CD4-positive, alpha-beta T cell treated with Interleukin-21 for 1 hour (primary cell): ENCODE measurements at places on chromosomes 11 and 22.

DNA sequence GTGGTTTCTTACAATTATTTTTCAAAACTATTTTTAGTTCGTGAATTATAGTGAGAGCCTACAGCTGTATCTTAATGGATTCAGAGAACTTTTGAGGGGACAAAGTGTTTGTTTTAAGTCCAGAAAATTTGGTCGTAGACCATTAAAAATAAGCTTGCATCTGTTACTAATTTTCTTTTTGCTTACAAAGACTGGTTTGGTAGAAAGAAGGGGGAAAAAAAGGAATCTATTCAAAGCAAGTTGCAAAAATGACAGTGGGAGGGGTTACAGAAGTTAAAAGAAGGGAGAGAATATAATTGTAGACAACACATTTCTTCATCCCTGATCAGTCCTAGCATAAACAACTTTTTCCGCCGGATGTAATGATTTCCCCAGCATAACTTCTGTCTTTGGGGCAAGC, 72.1 kb downstream of the AMOTL1 start:
- no peak for DNase-seq

DNA sequence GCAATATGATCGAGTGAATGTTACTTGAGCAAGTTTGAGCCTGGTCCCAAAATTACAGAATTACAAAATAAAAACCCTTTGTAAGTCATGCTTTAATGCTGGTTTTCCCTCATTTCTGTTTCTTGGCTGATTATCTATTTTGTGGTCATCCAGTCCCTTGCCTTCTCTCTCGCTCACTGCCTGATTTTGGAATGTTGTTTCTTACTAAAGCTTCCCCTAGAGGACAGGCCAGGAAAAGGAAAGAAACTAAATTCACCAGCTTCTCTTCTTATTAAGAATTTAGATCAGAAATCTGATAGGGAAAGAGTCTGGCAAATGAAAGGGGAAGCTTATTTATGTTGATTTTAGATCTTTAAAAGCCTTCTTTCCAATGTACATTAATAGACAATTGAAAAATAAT, 16.6 kb upstream of the BDNF start:
- DNase-seq: no peak

DNA sequence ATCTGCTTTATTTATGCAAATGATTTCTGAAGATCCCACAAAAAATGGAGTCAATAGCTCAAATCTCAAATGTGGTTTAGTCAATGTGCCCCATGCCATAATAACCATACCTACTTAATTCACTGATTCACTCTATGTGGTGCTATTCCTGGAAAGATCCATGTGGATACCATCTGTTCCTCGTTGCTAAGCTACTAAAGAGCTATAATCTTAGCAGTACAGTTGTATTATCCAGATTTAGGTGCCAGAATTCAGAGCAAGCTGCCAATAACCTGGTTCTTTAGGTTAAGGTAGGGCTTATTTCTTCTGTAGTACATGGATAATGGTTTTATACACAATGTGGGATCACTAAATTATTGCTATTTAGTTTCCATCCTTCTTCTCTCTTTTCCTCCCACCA, 974.7 kb upstream of the CCDC90B start:
- no peak for DNase-seq

GRCh38 chr11:44997566-44997965, 46.9 kb upstream of the TP53I11 start:
- DNase-seq: no peak

GRCh38 chr11:44529895-44530412, 35.5 kb upstream of the CD82 start:
- no peak for DNase-seq

- DNase-seq: no peak
Measured at GRCh38 chr22:24996420-24996952, 44.0 kb downstream of the KIAA1671 start.

DNA sequence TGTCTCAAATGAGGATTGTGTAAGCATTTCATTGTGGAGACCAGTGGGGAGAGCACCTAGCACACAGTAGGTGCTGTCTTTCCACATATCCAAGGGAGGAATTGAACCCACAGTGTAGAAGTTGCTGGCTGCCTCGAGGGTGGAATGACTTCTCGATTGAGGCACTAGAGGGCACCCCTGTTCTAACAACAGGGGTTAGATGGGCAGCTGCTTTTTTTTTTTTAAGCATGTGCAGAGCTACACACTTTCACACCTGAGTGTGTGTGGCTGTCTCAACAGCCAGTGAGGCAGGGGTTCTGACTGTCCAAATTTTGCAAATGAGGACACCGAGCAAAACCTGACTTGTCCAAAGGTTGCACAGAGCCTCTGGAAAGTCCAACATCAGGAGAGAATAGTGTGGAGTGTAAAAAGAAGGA, 118.2 kb upstream of the CRYBB3 start:
- peak; percentile 64 for DNase-seq

- no peak for DNase-seq
Measured at GRCh38 chr22:44575381-44576268, 77.6 kb upstream of the RTL6 start.

DNA sequence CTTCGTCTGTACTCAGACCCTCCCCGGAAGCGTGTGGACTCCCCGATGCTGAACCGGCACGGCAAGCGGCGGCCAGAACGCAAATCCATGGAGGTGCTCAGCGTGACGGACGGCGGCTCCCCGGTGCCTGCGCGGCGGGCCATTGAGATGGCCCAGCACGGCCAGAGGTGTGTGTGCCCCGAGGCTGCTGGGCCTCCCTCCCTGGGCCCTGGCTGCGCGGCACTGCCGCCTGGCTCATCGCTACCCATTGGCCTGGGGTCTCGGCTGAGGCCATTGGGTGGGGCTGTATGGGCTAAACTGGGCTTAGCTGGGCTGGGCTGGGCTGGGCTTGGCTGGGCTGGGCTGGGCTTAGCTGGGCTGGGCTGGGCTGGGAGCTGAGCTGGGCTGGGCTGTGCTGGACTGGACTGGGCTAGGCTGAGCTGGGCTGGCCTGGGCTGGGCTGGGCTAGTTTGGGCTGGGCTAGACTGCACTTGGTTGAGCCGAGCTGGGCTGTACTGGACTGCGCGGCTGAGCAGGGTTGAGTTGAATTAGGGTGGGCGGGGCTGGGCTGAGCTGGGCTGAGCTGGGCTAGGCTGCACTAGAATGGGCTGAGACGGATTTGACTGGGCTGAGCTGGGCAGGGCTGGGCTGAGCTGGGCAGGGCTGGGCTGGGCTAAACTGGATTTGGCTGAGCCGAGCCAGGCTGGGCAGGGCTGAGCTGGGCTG, 40.7 kb downstream of the MOB2 start:
- no peak for DNase-seq

GRCh38 chr11:95058621-95059020, 8.1 kb upstream of the SRSF8 start:
- no peak for DNase-seq

DNA sequence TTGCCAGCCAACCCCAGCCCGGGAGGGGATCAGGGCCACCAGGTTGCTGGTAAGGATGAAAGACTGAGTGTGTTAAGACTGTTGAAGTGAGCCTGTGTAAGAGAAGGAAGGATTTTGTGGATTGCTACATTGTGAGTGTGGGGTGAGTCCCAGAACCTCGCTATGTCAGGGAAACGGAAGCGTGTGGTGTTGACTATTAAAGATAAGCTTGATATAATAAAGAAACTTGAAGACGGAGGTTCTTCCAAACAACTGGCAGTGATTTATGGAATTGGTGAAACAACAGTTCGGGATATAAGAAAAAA, 627 bp downstream of the JRKL start:
- no peak for DNase-seq

GRCh38 chr11:90493379-90493778, 270.5 kb upstream of the CHORDC1 start:
- DNase-seq: no peak

DNA sequence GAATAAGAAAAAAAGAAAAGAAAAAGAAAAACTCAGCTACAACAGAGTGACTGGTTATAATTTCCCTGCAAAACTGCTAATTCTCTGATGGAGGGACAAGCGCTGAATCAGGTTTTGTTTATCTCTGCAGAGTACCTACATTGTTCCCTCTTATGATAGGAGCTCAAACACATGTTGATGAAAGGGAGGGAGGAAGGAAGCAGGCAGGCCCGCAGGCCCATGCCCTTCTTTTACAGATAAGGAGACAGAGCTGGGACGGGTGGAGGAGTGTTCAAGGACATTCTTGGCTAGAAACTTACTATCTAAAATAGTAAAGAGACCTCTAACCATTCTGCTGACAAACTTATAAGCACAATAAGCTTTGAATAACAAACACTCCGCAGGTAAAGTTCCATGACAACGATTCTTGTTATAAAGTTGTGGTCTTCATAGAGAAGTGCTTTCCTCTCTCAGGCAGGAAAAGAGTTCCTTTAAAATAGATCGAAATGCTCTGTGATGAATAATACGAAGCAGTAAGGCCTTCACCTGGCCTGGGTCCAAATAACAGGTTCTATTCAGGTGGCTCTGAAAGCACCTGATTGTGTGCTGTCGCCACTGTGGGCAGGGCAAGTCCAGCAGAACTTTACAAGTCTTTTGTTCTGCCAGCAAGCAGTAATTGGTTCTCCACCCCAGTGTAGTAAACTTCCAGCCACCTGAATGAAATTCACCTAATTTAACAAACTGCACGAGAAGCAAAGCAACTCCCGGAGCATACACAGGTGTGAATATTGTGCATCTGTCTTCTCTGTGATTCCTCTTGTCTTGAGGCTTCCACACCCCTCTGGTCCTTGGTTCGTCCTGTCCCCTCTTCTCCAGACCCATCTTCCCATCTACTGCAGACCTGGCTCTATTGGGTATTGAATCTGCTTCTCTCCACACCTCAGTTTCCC, 15.3 kb upstream of the MICAL2 start:
- no peak for DNase-seq

GRCh38 chr11:70761094-70761907, 363.0 kb downstream of the CTTN start:
- DNase-seq: no peak

DNA sequence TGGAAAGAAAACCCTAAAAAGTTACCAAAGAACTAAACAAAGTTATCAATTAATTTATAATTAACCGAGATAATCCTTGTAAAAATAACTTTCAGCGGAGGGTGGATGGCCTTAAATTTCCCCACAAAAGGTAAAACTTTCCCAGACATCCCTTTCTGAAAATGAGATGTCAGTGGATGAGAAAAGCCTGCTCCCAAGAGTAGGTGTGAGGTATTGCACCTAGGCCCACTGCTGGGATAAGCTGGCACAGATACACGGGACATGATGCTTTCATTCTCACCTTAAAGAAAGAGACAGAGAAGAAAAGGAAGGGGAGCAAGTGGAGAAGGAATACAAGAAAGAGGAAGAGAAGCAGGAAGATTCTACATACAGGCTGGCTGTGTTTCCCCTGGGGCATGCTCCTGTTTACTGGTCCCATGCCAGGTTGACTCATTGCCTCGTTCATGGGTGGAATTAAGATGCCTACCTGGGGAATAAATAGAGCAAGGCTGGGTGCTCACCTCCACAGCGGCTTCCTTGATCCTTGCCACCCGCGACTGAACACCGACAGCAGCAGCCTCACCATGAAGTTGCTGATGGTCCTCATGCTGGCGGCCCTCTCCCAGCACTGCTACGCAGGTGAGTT, at the start of gene SCGB2A2:
Gene SCGB2A2 (plus strand): TSS at position 505 of the 625 bp plus-strand sequence. CDS start 59 bp downstream, at position 564.
- DNase-seq: no peak

DNA sequence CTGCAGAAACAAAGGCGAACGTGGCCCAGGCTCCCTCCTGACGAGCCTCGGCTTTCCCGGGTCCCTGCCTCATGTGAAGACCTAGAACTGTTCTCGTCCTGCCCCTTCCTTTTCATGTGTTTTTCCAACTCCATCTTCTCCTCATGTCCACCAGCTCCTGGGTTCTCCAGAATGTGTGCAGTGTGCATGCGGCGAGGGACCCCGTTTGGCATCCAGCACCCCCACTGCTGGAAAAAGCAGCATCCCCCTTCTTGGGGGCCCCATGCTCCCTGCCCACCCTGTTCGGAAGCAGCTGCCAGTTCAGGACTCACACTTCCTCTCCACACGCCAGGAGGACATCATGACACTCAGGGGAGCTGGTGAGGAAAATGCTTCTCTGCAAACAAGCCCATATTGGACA, 313.5 kb downstream of the BRD1 start:
- DNase-seq: no peak

DNA sequence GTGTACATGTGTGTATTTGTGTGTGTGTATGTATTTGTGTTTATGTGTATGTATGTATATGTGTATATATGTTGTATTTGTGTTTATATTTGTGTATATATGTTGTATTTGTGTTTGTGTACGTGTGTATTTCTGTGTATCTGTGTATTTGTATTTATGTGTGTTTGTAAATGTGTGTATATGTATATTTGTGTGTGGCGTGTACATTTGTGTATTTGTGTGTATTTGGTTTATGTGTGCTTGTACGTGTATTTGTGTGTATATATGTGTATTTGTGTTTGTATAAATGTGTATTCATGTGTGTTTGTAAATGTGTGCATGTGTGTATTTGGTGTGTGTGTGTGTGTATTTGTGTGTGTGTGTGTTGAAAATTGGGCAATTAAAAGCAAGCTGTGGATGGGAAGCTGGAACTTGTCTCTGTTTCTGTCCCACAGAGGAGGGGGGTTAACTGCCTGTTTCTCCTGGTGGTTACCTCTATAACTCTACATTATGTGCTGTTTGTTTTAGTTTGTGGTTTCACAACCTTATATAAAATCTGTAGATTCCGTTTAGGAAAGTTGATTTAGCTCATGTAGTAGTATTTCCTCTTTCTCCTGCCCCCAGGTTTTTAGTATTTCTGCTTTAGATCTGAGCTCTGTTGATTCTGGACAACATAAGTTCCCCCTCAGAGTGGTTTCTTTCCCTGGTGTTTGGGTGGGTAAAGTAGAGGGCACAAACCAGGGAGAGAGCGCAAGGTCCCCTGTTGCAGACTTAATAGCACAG, 28.9 kb downstream of the AP2A2 start:
- DNase-seq: no peak

- DNase-seq: no peak
Measured at GRCh38 chr11:70521475-70522308, 123.4 kb downstream of the CTTN start.

GRCh38 chr11:76288166-76288980, 82.1 kb upstream of the WNT11 start:
- peak; percentile 25 for DNase-seq

DNA sequence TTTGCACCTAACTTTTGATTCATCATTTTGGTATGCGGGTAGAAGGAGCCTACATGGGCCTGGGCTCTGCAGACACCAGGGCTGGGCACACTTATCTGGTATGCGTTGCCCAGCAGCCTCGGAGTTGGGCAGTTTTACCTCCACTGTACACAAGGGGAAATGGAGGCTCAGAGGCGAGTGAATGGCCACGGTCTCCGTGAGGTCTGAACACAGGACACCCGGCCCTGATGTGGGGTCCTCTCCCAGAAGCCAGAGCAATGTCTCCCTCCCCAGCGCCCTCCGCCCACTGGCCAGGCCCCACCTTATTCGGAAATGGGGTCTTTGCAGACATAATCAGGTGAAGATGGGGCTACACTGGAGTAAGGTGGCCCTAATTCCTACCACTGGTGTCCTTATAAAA, 43.7 kb downstream of the OSBPL5 start:
- no peak for DNase-seq

- no peak for DNase-seq
Measured at GRCh38 chr11:8477680-8478079, 116.3 kb downstream of the STK33 start.

- DNase-seq: no peak
Measured at GRCh38 chr22:40335358-40335757, 10.9 kb upstream of the ADSL start.

GRCh38 chr11:73866095-73866579, 10.5 kb downstream of the COA4 start:
- no peak for DNase-seq

GRCh38 chr11:130829920-130830511, 86.3 kb downstream of the SNX19 start:
- DNase-seq: no peak
